Esophagus squamous epithelium (tissue), 5 donors: ENCODE measurements at places on chromosomes 2 and 18. TPM values are rescaled to one million over a fixed set of nuclear protein-coding genes. Genes with fewer than 3 reads are reported as not detected.

CPO gene
- total RNA-seq, result not detected

C1D gene
- total RNA-seq, result 28.6 TPM

SLC4A3 gene
- 2.0 TPM for total RNA-seq

MC2R gene
- total RNA-seq, result not detected

PIEZO2 gene
- 7.4 TPM for total RNA-seq

KIF5C gene
- total RNA-seq, result 0.09 TPM

CHRNG gene
- total RNA-seq, result not detected

TACR1 gene
- 0.04 TPM for total RNA-seq

NEU4 gene
- not detected for total RNA-seq

RAMP1 gene
- total RNA-seq, result 2.6 TPM

MFSD6 gene
- 154 TPM for total RNA-seq

ANO7 gene
- total RNA-seq, result not detected

APOB gene
- 0.62 TPM for total RNA-seq

RAB10 gene
- 297 TPM for total RNA-seq

UGT1A4 gene
- total RNA-seq, result 1.1 TPM

ESPNL gene
- total RNA-seq, result 0.88 TPM

KLHL41 gene
- 0.40 TPM for total RNA-seq

RAPGEF4 gene
- 2.6 TPM for total RNA-seq

GAREM1 gene
- total RNA-seq, result 18.2 TPM

AFF3 gene
- 9.7 TPM for total RNA-seq

STPG4 gene
- total RNA-seq, result not detected

PROKR1 gene
- total RNA-seq, result not detected

SP140 gene
- total RNA-seq, result 2.5 TPM

SERPINB12 gene
- 13.2 TPM for total RNA-seq

ONECUT2 gene
- 0.04 TPM for total RNA-seq

CTLA4 gene
- 0.79 TPM for total RNA-seq

VWC2L gene
- total RNA-seq, result not detected

NYAP2 gene
- total RNA-seq, result 0.18 TPM

MBD1 gene
- 80.3 TPM for total RNA-seq

PROC gene
- 2.1 TPM for total RNA-seq

HRH4 gene
- total RNA-seq, result 0.38 TPM

SH3YL1 gene
- total RNA-seq, result 99.6 TPM

LYG2 gene
- not detected for total RNA-seq

RND3 gene
- 163 TPM for total RNA-seq

SGO2 gene
- total RNA-seq, result 4.0 TPM

CNTNAP5 gene
- total RNA-seq, result not detected

CBLN2 gene
- not detected for total RNA-seq

TRAPPC8 gene
- total RNA-seq, result 38.1 TPM

ACVR1 gene
- total RNA-seq, result 4.7 TPM

ZNF804A gene
- not detected for total RNA-seq

MORN2 gene
- total RNA-seq, result 6.1 TPM

UPP2 gene
- not detected for total RNA-seq

ZNF519 gene
- 15.4 TPM for total RNA-seq

DAW1 gene
- total RNA-seq, result not detected

CLHC1 gene
- total RNA-seq, result 7.4 TPM

ETAA1 gene
- total RNA-seq, result 19.8 TPM

ARID5A gene
- 5.0 TPM for total RNA-seq

RUFY4 gene
- not detected for total RNA-seq

KATNAL2 gene
- total RNA-seq, result 3.4 TPM

NT5C1B gene
- total RNA-seq, result not detected

HAT1 gene
- total RNA-seq, result 37.2 TPM
